ENCODE measurements at places on chromosomes 4 and X. TPM values are rescaled to one million over a fixed set of nuclear protein-coding genes. Genes with fewer than 3 reads are reported as not detected.

DNA sequence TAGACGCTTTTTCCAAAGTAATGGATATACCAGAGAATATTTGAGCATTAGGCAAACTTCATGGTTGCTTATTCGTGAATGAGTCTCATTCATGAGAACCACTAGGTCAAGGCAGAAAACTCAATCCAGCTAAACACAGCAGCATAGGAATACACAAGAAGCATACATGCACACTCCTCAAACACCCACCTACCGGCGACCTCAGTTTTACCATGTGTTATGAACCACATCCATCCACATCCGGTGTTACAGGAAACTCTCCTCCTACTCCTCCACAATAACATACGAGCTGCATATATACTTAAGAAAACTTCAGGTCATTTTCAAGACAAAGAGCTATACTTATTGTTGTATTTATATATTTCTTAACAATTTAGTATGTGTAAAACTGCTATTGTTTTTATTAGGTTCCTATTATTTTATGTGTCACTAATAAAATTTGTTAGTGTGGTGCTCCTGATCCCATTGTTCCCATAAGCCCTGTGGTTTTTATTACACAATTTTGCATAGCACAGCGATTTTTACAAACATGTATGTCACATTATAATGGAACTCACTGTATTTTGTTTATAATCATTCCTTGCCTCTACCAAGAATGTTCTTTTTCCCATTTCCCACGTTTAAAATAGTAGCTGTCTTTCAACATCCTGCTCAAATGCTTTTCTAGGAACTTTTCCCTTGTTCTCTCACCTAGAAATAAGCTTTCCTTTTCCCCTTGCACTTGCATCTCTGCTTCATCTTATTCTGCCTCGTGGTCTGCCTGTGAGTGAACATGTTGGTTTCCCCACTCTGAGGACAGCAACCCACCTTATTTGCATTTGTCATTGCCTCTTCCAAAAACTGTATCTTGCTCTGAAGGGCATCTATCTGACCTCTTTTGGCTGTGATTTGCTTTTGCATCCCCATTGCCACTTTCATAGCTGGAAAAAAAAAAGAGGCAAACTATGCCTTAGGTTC is 48.3 kb downstream of the STBD1 start:
- H3K4me3 ChIP-seq = no peak overlapping the region
- no peak overlapping the region for H3K27ac ChIP-seq

- no peaks in the 10 kb centered on the region for H3K4me1 ChIP-seq
- DNase-seq = no peak
- H3K27ac ChIP-seq = no peak overlapping the region
- H3K27me3 ChIP-seq = peaks cover 2% of the 10 kb centered on the region
Measured at GRCh38 chrX:40010550-40011321, 87.0 kb downstream of the BCOR start.

DNA sequence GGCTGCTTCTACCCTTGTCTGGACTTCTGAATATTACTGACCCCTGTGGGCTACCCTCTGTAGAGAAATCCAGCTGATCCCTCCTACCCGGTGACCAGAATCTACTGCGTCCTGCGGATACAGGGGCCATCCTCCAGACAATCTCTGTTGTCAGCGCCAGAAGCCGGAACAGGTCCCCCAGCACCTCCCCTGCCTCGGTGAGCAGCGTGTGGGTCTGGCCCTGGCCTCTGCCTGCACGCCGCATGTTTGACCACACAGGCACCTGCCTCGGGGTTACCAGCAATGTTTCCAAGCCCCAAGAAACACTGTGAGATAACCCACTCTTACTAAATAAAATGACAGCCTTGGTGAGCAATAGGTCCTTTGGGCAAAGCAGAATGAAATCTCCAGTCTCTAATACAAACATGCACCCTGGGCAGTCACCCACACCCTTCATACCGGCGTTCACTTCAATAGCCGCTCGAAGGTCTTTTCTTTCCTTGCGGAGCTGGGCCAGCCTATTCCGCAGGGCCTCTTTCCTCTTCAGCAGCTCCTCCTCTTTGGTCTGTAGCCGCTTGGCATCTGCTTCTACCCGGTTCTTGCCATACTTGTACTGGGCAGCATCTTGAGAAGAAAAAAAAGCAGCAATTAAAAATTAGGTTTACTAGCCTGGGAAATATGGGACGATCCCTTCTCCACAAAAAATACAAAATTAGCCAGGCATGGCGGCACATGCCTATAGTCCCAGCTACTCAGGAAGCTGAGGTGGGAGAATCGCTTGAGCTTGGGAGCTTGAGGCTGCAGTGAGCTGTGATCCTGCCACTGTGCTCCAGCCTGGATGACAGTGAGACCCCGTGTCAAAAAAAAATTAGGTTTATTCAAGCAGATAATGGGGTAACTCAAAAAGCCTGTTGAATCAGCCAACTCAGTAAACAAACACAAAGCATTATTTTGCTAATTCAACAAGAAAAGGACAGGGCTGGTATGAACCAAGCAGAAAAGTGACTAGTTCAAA is 165.1 kb downstream of the AFAP1 start:
- no peak overlapping the region for H3K27ac ChIP-seq
- H3K4me3 ChIP-seq = no peak overlapping the region
- no peaks in the 10 kb centered on the region for H3K27me3 ChIP-seq
- H3K36me3 ChIP-seq = peaks cover 48% of the 10 kb centered on the region

DNA sequence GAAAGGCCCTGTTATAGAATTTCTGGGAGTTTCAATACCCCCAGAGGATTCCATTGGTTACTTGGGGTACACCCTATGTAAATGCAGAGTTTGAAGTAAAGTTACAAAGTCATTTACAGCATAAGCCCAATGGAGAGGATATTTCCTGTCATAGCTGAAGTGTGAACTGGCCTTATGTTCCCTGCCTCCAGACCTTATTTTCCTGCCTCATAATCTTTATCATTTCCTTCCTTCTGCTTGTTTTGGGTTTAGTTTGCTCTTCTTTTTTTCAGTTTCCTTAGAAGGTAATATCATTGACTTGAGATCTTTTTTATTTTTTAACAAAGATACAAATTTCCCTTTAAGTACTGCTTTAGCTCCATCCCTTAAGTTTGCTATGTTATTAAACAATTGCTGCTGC is 85.4 kb downstream of the PPEF1 start:
- DNase-seq = no peak
- H3K4me3 ChIP-seq = no peak overlapping the region
- H3K4me1 ChIP-seq = no peaks in the 10 kb centered on the region
- H3K36me3 ChIP-seq = no peaks in the 10 kb centered on the region
- H3K27me3 ChIP-seq = no peaks in the 10 kb centered on the region
- no peak overlapping the region for H3K27ac ChIP-seq

GRCh38 chr4:95898226-95898625 is 58.3 kb downstream of the PDHA2 start:
- H3K36me3 ChIP-seq = no peaks in the 10 kb centered on the region
- H3K27ac ChIP-seq = no peak overlapping the region
- no peak overlapping the region for H3K4me3 ChIP-seq
- H3K27me3 ChIP-seq = no peaks in the 10 kb centered on the region

- H3K27me3 ChIP-seq = no peaks in the 10 kb centered on the region
- H3K4me3 ChIP-seq = no peak overlapping the region
- H3K27ac ChIP-seq = no peak overlapping the region
- peaks cover 7% of the 10 kb centered on the region for H3K4me1 ChIP-seq
- no peaks in the 10 kb centered on the region for H3K36me3 ChIP-seq
Measured at GRCh38 chr4:101332424-101332823, 14.9 kb downstream of the PPP3CA start.

DNA sequence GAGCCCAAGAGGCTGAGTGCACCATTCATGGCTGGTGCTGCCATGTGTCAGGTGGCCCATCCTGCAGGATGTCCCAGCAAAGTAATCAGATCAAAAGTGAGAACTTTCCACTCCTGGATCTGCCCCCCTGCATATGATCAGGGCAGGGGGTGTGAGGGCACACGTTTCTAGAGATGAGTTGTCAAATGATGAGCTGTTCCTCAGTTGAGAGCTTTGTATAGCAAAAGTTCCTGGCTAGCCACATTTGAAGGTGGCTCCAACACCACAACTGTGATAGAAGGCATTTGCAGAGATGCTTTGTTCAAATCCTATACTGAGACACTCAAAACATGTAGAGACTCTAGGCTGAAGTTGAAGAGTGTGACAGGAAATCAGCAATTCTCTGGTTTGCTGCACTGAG is 501.8 kb downstream of the BCOR start:
- no peaks in the 10 kb centered on the region for H3K4me1 ChIP-seq
- no peaks in the 10 kb centered on the region for H3K36me3 ChIP-seq
- no peak overlapping the region for H3K4me3 ChIP-seq
- no peak overlapping the region for H3K27ac ChIP-seq

DNA sequence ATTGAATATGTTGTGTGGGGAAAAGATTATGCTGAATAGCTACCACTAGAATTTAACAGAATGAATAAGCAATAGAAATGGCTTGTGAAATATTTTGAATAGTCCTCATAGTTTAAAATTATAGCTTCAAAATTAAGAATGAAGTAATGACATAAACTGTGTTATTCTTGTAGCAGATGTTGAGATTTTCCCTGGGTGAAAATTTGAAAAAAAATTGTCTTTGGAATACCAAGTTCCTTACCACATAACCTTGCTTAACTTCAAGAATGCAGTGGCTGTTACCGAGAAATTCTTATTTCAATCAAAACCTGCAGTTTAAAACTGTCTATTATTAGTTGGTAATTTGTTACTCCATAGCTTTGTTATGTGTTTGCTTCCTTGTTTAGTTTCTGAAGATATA is 1268.6 kb downstream of the RAPGEF2 start:
- no peaks in the 10 kb centered on the region for H3K36me3 ChIP-seq
- H3K27me3 ChIP-seq = no peaks in the 10 kb centered on the region
- no peaks in the 10 kb centered on the region for H3K4me1 ChIP-seq
- no peak overlapping the region for H3K4me3 ChIP-seq
- no peak overlapping the region for H3K27ac ChIP-seq

- no peak for DNase-seq
- no peak overlapping the region for H3K4me3 ChIP-seq
- H3K4me1 ChIP-seq = no peaks in the 10 kb centered on the region
- no peaks in the 10 kb centered on the region for H3K27me3 ChIP-seq
- no peak overlapping the region for H3K27ac ChIP-seq
Measured at GRCh38 chr4:10123227-10124101, 6.9 kb upstream of the WDR1 start.

Gene GPR143
- 1.1 TPM for total RNA-seq

Gene SPANXN3
- not detected for total RNA-seq

Data from right atrium auricular region (tissue), 2 donors.